MCF 10A (cell line): ENCODE measurements at places on chromosomes 2 and 18. TPM values are rescaled to one million over a fixed set of nuclear protein-coding genes. Genes with fewer than 3 reads are reported as not detected.

GRCh38 chr2:206423147-206423546 is 20.2 kb upstream of the ADAM23 start:
- DNase-seq: peak; percentile 41

SDC1 gene
- total RNA-seq: 214 and 232 TPM in 2 replicates

SCN9A gene
- total RNA-seq: 1.3 and 1.9 TPM in 2 replicates

- DNase-seq: no peak
Observed at GRCh38 chr2:217325816-217326215, 466.0 kb upstream of the TNP1 start.

GRCh38 chr2:152513681-152514080 is 178.7 kb downstream of the FMNL2 start:
- peak; percentile 87 for DNase-seq

DNA sequence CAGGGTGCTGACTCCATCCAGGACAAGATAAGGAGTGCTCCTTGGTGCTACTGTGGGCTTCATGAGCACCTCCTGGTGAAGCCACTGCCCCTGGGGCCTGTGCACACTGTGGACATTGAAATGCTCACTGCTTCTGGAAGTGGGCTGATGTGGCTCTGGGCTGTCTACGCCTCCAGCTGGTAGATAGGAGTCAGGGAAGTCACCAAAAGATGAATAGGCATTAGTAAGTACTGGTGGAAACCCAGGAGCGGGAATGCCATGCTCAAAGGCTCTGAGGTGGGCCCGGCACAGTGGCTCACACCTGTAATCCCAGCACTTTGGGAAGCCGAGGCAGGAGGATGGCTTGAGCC is 79.2 kb upstream of the MSH2 start:
- DNase-seq: no peak

SERPINB3 gene
- total RNA-seq: 0.28 TPM in 1 of 2 replicates, not detected in the other

SMARCAL1 gene
- total RNA-seq: 22.1 and 24.0 TPM in 2 replicates

GRCh38 chr2:241795021-241795999 is 13.7 kb upstream of the NEU4 start:
- DNase-seq: no peak

- no peak for DNase-seq
Observed at GRCh38 chr2:41806286-41806685, 241.5 kb upstream of the PKDCC start.

- DNase-seq: peak; percentile 70
Observed at GRCh38 chr2:144937910-144938709, 418.2 kb upstream of the ZEB2 start.

- DNase-seq: no peak
Observed at GRCh38 chr2:220756653-220757052, 815.5 kb downstream of the EPHA4 start.

- DNase-seq: no peak
Observed at GRCh38 chr2:207969249-207969648, 56.1 kb downstream of the PLEKHM3 start.
